Activated CD4-positive, alpha-beta T cell treated with anti-CD3 and anti-CD28 coated beads for 48 hours (primary cell): ENCODE measurements at places on chromosomes 7 and 10.

DNA sequence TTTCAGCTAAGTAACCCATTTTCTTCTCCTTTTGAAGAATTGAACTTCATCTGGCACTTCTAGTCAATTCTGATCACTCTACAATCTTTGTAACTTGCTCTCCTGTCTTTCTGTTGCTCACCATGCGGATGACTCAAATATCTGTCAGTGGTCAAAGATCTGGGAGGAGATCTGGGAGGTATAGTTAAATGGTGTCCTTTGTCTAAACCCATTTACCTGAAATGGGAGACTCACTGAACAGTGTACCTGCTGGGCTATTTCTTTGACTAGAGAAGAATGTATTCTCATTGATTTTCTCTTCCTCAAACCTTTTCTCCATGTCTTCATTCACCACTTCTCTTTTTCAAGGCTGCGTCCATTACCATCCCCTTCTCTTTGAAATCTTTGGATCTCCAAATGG lies 42.0 kb upstream of the PCLO start:
- DNase-seq = no peak

GRCh38 chr10:56028298-56029132 lies 332.5 kb downstream of the ZWINT start:
- DNase-seq = no peak

DNA sequence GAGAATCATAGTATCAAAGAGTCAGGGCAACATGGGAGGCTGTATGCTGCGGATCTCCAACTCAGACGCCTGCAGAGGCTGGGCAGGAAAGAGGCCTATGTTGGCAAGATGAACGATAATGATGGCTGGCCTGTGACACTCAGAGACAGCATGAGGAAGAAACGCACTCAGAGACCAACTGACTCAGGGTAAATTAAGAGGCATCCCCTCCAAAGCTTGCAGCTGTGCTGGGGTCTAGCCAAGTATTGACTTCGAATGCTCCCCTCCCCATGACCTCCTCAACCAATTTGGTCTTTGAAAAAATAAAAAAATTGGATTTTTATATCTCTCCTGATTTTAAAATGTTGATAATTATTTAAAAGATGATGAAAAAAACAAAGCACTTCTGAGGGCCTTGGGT lies 718.9 kb downstream of the GRID1 start:
- DNase-seq = no peak

GRCh38 chr10:63068246-63068645 lies 64.9 kb upstream of the NRBF2 start:
- DNase-seq = peak; percentile 15

DNA sequence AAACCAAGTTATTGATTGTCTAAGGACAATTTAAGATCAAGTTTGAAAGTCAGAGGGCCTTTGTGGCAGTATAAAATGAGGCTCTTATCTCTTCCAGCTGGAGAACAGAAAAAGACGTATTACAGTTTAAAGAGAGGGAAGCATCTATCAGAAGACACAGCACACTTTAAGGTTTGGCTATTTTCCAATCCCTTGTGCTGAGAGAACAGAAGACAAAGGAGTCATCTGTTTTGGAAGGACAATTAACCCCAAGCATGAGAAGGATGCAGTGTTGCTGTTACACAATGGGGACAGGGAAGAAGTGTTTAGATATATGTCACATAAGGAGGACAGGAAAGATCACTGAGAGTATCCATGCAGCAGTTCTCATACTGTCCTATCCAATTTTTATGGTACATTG lies 1224.2 kb upstream of the SORCS1 start:
- DNase-seq = no peak

DNA sequence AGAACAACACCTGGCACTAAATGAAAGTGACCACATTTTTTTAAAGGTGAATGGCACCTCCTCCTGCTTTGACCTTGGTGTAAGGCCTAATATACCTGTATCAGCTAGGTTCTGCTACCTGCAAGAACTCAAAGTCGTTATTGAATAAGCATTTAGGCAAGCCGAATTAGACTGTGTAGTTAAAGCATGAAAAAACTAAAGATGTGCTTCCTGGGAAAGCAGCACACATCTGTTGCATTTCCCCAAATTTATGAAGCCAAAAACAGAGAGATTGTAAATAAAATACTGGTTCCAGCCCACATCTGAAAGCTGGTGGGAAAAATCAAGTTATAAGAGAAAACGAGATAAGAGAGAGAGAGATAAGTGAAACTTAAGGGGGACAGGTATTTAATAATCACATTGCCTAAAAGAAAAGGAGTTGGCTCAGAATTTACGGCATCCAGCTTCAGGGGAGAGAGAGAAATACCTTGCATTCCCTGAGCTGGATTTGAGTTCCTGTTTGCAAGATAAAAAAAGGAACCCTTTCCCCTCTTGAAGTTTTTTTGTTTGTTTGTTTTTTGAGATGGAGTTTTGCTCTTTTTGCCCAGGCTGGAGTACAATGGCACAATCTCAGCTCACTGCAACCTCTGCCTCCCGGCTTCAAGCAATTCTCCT lies 1.8 kb upstream of the XPNPEP1 start:
- no peak for DNase-seq

GRCh38 chr10:88130912-88131311 lies 267.5 kb downstream of the PTEN start:
- no peak for DNase-seq

DNA sequence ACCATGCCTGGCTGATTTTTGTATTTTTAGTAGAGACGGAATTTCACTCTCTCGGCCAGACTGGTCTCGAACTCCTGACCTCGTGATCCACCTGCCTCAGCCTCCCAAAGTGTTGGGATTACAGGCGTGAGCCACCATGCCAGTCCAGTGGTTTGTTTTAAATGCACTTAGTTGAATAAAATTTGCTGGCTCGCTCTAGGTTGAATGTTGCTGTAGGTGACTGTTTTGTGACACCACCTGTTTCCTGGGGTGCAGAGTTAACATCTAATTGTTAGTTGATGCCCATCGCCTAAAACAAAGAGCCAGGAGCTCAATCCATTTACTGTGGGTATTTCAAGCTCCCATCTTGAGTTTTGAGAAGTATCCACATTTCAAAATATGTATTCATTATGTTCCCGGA lies 31.2 kb downstream of the MGAM2 start:
- DNase-seq = no peak

DNA sequence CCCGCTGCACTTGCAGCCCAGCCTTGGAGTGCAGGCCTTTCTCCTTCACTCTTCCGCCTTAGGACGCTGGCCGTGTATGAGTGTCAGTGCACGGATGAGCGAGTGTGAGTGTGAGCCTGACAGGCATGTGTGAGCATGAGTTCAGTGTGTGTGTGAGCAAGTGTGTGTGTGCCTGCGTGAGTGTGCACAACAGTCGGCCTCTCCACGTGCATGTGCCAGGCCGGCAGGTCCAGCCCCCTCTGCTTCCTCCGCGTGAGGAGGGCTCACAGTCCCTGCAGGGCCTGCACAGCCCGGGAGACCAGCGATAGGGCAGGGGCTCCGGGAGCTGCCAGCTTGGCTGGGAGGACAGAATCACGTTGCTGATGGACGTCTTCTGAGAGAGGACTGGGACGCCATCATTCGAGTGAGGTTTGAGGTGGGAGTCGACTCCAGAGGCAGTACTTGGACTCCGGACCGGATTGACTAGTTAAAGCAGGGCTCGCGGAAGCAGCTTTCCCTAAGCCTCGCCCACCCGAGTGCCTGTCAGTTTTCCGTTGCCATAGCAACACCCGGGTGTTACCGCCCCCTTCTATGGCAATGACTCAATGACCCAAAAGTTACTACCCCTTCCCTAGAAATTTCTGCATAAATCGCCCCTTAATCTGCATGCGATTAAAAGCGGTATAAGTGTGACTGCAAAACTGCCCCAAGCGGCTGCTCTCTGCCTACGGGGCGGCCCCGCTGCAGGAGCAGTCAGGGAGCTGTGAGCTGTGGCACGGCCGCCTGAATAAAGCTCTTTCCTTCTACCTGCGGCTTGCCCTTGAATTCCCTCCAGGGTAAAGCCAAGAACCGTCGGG lies 19.6 kb upstream of the CFAP46 start:
- DNase-seq = peak; percentile 87

DNA sequence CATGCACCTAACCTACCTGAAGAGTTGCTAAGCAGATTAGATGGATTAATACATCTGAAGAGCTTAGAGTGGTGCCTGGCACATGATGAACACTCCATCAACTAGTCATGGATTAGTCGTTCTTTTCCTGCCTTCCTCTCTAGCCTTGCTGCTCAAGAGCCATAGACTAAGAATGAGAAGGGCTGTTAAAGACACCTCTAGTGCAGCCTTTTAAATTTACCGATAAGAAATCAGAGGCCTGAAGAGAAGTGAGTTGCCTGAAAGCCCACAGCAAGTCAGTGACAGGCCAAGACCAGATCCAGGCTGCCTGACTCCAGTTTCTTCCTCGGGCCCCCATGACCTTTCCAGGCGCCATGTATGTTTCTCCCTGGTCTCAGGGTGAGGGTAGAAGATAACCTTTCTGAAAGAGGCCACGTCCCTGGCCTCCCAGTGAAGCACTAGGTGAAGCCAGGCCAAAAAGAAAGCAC lies 6.5 kb downstream of the TSPAN15 start:
- no peak for DNase-seq

DNA sequence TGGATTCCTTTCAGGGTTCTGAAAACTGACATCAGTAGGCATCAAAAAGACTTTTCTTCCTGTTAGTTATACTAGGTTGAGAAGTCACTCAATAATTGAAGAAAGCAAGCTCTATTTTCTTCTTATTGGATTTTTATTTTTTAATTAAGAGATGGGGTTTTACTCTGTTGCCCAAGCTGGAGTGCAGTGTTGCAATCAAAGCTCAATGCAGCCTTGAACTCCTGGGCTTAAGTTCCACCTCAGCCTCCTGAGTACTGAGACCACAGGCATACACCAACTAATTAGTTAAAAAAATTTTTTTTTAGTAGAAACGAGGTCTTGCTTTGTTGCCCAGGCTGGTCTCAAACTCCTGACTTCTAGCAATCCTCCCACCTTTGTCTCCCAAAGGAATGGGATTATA lies 28.0 kb downstream of the PIP4K2A start:
- DNase-seq = no peak

GRCh38 chr10:51524041-51524440 lies 175.4 kb downstream of the CSTF2T start:
- DNase-seq = no peak

- DNase-seq = no peak
Observed at GRCh38 chr10:132562916-132563456, 25.4 kb downstream of the INPP5A start.

DNA sequence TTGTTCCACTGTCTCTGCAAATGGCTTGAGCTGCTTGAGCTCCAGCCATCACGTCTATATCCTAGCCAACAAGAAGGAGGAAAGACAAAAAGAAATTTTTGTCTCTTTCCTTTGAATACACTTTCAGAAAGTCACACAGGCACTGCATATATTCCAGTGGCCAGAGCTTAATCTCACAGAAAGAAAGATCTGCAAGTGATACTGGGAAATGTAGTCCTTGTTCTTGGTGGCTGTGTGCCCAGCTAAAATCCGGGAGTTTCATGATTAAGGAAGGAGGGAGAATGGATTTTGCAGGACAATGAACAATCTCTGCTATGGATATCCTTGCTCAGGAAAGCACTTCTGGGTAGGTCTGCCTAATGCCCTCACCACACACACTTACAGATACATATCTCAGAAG lies 19.5 kb upstream of the DLG5 start:
- no peak for DNase-seq

DNA sequence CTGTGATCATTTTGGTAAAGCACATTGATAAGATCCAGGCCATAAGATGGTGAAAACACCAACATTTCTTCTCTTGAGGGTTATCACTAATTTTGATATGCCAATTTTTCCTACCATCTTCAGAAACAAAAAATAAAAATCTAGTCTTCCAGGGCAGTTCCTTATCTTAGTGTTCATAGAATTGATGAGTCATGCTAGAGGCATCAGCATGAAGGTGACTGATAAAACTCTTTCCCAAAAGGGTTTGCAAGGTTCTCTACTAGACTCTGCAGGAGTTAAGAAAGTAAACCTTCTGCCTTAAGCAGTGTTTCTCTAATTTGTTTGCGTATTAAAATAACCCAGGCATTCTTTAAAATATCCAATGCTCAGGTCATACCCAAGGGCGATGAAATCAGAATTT lies 483.1 kb upstream of the CNTNAP2 start:
- DNase-seq = no peak

DNA sequence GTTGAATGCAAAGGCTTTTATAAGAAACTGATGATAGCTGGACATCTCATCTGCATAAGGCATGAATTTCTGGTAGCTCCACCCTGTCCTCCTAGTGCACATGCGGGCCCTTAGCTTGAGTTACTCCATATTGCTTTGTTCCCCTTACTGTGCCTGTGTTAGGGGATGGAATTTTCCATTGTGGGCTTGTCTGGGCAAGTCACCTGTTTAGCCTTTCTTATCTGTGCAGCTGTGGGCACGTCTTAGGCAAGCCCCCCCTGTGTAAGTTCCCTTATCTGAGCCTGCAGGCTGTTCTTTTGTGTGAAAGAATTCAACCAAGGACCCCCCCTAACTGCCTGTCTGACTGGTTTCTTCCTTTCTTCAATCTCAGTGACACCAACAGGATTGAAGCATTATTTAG lies 14.5 kb upstream of the CROT start:
- DNase-seq = no peak

DNA sequence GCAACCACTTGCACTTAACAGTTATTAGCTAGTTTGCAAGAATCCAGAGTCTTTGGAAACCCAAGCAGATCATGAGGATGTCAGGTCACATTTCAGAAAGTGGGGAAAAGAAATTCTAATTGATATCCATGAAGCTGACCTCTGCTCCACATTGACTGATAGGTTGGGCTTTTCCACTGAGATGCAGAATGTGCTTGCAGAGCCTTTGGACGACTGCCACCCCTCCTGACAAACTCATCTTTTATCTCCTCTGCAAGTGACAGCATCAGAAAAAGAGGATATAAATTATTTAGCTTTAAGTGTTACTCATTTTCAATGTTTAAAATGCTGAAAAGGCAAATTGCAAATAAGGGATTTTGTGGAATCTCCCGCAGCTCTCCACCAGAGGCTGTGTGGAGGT lies 75.3 kb downstream of the C10orf90 start:
- no peak for DNase-seq

GRCh38 chr7:92255308-92255707 lies 9.5 kb downstream of the ANKIB1 start:
- DNase-seq = no peak

GRCh38 chr7:95264363-95264891 lies 59.9 kb downstream of the PON1 start:
- no peak for DNase-seq

DNA sequence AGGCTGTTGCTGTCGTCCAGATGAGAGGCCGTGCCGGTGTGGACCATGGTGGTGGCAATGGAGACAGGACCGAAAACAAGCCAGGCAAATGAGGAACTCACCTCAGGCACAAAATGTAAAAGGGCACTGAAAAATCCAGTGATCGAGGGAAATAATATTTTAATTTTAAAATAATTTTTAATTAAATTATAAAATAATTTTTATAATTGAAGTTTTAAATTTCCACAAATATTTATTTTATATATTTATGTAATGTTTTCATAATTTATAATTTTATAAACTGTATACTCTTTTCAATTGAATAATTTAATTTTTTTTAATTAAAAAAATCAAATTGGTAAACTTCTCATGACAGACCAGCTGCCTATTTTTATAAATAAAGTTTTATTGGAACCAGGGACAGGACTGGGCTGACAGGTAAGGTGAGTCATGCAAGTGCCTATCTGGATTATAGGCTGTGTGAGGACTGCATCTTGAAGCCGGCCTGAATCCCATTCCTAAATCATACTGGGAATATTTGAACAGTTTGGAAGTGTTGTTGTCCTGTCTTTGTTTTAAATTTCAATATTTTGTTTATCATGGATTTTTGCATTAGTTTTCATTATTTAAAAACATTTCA lies 15.6 kb downstream of the ACSM6 start:
- no peak for DNase-seq

GRCh38 chr7:18420108-18420507 lies 75.4 kb upstream of the HDAC9 start:
- DNase-seq = no peak
